Effector CD4-positive, alpha-beta T cell (primary cell): ENCODE measurements at places on chromosomes 7 and 10.

- DNase-seq = no peak
These were observed 147.9 kb downstream of the ARHGAP12 start for GRCh38 chr10:31780717-31781116.

GRCh38 chr7:96837593-96837992, 127.9 kb upstream of the SEM1 start:
- no peak for DNase-seq

- DNase-seq = no peak
These were observed 13.5 kb downstream of the SFMBT2 start for GRCh38 chr10:7397049-7398035.

- no peak for DNase-seq
These were observed 597.6 kb downstream of the NXPH1 start for GRCh38 chr7:9030976-9031375.

DNA sequence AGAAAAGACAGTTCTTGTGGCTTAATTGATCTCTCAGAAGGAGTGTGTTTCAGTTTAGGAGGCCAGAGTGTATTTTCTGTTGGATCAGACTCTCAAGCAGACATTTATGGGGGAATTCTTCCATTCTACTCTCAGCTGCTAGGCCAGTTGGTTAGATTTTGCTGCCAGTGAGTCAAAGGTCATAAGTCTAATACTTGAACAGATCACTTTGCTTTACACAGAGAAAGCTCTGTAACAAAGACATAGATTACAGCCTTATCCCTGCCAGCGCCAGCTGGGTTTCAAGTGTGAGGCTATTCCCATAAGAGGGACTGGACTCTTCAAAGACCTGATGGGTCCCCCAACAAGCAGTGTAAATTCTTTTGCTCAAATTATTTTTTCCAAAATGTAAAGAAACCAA, 145.6 kb upstream of the SEMA3C start:
- DNase-seq = no peak

GRCh38 chr10:124105594-124105993, 12.2 kb upstream of the CHST15 start:
- no peak for DNase-seq

GRCh38 chr10:133275684-133276092, 980 bp downstream of the ADAM8 start:
- DNase-seq = peak; percentile 33

GRCh38 chr10:79437111-79437814, 8.2 kb downstream of the ZCCHC24 start:
- DNase-seq = no peak

DNA sequence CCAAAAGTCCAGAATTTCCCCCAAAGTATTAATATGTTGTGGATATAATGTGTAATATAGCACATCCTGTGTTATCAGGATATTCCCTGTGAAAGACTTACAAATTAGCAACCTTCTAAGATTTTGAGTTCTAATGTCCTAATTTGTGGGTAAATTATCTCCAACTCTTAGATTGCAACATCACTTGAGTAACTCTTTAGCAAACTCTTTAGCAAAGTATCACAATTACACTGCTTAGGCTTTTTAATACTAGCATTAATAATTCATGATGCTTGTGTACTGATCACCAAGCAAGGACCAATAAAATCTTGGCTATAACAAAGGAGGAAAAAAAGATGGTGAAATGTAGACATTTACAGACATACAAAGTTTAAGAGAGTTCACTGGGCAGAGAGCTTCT, 27.7 kb downstream of the HIP1 start:
- DNase-seq = no peak
